ENCODE measurements at places on chromosomes 6 and 20. TPM values are rescaled to one million over a fixed set of nuclear protein-coding genes. Genes with fewer than 3 reads are reported as not detected.

DNA sequence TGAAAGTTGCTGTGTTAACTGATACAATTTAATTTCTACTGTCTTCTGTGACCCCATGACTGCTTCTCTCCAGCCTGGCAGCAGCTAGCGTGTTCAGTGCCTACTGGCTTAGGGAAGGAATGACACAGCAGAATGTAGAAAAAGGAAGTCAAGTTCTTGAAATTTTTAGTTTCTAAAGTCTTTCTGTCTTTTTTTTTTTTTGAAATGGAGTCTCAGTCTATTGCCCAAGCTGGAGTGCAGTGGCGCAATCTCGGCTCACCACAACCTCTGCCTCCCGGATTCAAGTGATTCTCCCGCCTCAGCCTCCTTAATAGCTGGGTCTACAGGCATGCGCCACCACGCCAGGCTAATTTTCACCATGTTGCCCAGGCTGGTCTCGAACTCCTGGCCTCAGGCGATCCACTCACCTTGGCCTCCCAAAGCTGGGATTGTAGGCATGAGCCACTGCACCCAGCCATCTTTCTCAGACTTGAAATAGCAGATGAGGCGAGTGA is 39.3 kb downstream of the PCNA start:
- peak; percentile 83 for DNase-seq

- no peak for DNase-seq
Observed at GRCh38 chr6:166987930-166988329, 11.3 kb upstream of the CEP43 start.

- peak; percentile 56 for DNase-seq
Observed at GRCh38 chr6:145247692-145248419, 487.5 kb downstream of the EPM2A start.

GRCh38 chr6:36242161-36242560 is 27.7 kb upstream of the PNPLA1 start:
- DNase-seq = no peak

DNA sequence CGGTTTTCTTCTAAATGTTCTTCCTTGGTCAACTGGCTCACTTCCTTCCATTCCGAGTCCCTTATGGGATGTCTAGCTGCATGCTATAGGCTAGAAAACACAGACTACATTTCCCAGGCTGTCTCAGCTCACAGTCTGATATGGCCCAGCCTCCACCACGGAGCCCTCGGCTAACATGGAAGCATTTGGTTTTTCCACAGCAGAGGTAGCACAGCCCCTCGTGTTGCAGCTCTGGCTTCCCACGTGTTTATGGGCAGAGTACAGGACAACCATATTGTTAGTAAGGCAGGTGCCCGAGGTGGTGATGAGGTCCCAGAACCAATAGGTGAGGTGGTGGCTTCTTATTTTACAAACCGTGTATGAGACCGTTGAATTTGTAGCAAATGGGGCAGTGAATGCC is 8.7 kb downstream of the GPLD1 start:
- DNase-seq = no peak

- peak; percentile 89 for DNase-seq
Observed at GRCh38 chr6:92690997-92691599, 728.3 kb downstream of the EPHA7 start.

GRCh38 chr6:11854408-11855165 is 76.0 kb upstream of the ADTRP start:
- peak; percentile 65 for DNase-seq

The TDP2 gene
- total RNA-seq = 22.9 TPM

DNA sequence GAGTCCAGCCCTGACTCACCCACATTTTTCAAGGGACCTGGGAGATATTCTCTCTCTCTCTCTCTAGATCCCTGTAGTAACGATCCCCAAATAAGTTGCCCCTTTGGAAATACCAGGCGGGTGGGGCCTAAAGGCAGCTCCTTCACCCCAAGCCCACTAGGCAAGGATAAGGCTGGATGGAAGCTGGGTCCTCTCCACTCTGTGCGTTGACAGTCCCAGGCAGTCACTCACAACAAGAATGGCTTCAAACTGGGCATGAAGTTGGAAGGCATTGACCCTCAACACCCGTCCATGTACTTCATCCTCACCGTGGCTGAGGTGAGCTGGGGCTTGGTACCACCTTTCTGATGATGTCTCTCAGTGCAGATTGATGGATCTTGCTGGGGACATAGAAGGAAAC is 21.6 kb downstream of the L3MBTL1 start:
- no peak for DNase-seq

DNA sequence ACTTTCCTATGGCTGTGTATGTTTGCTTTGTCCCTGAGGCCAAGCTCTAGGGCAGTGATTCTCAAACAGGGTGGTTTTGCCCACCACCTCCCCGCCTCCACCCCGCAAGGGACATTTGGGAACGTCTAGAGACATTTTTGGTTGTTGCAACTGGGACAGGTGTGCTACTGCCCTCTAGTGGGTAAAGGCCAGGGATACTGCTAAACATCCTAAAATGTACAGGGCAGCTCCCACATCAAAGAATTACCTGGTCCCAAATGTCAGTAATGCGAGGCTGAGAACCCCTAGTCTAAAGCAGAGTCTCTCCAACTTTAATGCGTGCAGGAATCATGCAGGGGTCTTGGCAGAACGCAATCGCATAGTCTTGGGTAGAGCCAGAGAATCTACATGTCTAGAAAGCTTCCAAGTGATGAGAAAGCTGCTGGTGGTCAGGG is 5.1 kb downstream of the KCNS1 start:
- peak; percentile 69 for DNase-seq

The DBNDD2 gene
- total RNA-seq = 11.3 TPM

The DDX43 gene
- total RNA-seq = 0.86 TPM

The MEI4 gene
- total RNA-seq = not detected

The BMP7 gene
- total RNA-seq = not detected

The NOTCH4 gene
- 1.6 TPM for total RNA-seq

The ATP9A gene
- total RNA-seq = 9.3 TPM

The TRIM10 gene
- not detected for total RNA-seq

DNA sequence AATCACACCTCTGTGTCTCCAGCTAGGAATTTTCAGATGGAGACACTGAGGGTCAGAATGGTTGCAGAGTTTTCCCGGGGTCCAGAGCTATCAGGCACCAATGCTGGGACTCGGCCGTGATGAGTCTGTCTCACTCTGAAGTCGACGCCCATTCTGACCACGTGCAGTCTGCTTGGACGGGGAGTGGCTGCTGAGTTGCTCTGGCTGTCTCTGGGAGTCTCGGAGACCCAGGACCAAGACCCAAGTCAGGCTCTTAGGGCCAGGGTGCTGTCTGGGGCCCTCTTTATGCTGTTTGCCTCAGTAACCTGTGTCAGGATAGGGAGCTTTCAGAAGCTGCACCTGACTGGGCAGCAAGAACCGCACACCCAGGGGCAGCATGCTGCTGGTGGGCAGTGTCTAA is 4.6 kb downstream of the IP6K3 start:
- DNase-seq = no peak

DNA sequence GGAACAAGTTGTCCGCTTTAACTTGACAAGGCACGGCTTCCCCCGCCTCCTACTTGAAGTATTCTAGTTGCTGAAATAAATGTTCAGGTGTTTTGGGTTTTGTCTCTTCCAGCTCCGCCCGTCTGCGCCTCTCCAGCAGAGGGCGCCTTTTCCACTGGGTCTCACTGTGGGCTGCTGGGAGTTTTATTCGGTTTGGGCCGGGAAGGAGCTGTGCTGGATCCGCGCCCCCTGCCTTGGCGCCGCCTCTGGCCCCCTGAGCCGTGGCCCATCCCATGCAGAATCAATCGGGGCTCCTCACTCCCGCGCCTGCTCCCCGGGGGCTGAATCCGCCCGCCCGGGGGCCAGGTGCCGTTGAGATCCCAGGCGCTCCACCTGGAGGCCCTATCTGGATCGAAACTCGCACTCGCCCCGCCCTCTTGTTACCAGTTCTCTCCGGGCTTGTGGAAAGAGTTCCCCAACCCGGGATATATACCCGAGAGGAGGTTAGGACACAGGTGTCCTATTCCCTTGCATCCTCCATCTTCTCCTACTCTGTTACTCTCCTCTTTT is 51.0 kb upstream of the TCF21 start:
- no peak for DNase-seq

The F13A1 gene
- not detected for total RNA-seq

The COL11A2 gene
- under 0.01 TPM for total RNA-seq

DNA sequence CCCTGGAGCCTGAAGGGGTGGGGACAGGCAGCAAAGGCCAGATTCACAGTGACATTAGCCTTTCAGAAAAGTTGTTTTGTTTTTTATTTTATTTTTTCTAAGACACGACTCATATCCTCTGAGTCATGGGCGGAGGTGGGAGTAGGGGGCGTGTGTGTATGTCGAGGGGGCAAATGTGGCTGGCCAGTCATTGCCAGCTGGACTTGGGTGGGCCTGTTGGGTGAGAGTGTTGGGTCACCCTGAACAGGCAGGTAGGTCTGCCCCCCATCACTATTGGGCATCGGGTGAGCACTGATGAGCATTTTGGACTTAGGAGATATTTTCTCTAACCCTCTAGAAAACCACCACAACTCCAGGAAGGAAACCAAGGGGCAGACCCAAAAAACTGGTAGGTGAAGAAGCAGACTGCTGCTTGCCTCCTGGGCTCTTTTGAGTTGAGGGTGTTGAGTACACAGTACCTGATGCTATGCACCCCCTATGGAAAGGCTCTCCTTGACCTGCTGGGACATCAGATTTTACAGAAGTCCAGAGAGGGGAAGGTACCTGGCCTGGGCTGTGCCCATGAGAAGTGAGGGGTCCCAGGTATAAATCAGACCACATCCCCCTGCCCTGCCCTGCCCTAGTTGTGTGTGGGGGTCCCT is 5.6 kb downstream of the SMIM29 start:
- DNase-seq = peak; percentile 35

The GTSF1L gene
- not detected for total RNA-seq

GRCh38 chr6:140855520-140855919 is 1277.2 kb upstream of the GJE1 start:
- no peak for DNase-seq

DNA sequence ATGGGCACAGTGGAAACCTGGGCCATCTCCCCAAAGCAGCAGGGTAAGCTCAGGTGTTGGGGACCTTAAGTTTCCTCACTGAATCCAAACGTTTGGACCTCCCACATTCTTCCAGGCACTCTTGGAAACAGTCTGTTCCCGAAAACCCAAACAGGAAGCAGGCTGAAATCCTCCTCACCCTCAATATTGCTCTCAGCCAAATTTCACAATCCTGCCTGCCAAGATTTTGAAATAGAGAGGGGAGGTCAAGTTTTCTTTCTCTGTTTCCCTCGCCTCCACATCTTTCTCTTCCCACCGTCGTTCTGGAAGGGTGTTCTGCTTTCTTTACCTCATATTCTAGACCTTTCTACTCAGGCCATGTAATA is 392.0 kb upstream of the SASH1 start:
- peak; percentile 83 for DNase-seq

- DNase-seq = no peak
Observed at GRCh38 chr20:2398449-2398848, 17.7 kb downstream of the TGM6 start.

DNA sequence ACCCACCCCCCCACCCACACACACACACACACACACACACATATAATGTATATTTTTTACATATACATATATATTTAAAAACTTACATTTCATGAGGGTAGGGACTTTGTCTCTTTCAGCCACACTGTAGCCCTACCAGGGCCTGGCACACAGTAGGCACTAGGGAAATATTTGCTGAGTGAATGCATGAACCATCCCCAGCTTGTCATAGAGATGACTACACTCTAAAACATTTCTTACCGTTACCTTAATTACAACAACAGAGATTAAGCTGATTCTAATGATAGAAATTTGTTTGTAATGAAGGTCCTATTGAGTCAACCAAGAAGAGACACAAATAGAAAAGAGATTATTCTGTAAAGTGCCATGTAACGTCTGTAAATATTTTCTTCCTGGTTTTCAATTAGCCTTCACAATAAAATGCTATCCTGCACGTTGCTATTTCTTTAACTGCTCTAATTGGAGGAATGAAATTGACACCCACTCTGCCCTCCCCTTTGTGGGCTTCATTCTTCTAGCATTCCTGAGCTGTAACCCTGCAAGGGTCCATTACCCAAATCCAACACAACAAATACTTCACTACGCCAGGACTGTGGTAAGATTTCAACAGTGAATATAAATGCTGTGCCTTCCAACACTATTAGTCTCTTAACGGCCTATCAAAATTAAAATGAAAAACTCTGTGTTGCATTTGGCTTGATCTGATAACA is 30.8 kb downstream of the SIM1 start:
- no peak for DNase-seq

- DNase-seq = no peak
Observed at GRCh38 chr6:146470091-146470770, 73.4 kb upstream of the RAB32 start.

DNA sequence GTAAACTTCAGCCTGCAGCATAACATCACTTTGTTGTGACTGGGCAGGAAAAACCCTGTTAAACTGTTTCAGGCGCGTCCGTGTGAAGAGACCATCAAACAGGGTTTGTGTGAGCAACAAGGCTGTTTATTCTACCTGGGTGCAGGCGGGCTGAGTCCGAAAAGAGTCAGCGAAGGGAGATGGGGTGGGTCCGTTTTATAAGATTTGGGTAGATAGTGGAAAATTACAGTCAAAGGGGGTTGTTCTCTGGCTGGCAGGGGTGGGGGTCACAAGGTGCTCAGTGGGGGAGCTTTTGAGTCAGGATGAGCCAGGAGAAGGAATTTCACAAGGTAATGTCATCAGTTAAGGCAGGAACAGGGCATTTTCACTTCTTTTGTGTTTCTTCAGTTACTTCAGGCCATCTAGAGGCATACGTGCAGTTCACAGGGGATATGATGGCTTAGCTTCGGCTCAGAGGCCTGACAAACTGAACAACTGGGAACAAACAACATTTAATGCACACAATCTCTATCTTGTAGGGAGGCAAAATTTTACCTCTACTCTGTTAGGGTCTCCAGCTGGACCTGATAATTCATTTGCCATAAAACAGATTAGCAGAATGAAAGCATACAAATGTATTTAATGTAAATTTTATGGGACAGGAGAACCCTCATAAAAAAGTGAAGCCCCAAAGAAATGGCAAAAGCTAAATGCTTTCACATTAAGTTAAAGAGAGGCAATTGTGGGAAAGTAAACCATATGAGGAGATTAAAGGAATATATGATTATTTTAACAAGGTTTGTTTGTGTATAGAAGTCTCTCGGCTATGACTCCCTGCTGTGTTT is 58.3 kb upstream of the HFE start:
- DNase-seq = no peak

The ABHD16B gene
- total RNA-seq = not detected

The TTK gene
- 27.6 TPM for total RNA-seq

- DNase-seq = peak; percentile 75
Observed at GRCh38 chr6:97293198-97293696, 10.2 kb upstream of the MMS22L start.

GRCh38 chr6:17484201-17484849 is 90.9 kb downstream of the CAP2 start:
- no peak for DNase-seq

The ID4 gene
- total RNA-seq = 2.2 TPM

The PKHD1 gene
- not detected for total RNA-seq

- no peak for DNase-seq
Observed at GRCh38 chr6:9463311-9463710, 951.6 kb downstream of the TFAP2A start.

- DNase-seq = peak; percentile 53
Observed at GRCh38 chr20:37734228-37734985, 40.6 kb downstream of the CTNNBL1 start.

GRCh38 chr6:137827977-137828810 is 38.9 kb upstream of the TNFAIP3 start:
- DNase-seq = no peak

- DNase-seq = no peak
Observed at GRCh38 chr20:38581013-38581412, at the start of gene ADIG. TSS of gene ADIG (plus strand) at chr20:38581197. CDS start at chr20:38581251, 54 bp downstream.
